Activated T-cell treated with anti-CD3 and anti-CD28 coated beads for 24 hours (primary cell): ENCODE measurements at places on chromosomes 6 and 20.

GRCh38 chr6:136166815-136167214 is 83.3 kb downstream of the MTFR2 start:
- no peak for DNase-seq

GRCh38 chr6:119037941-119038623 is 40.4 kb downstream of the FAM184A start:
- no peak for DNase-seq

DNA sequence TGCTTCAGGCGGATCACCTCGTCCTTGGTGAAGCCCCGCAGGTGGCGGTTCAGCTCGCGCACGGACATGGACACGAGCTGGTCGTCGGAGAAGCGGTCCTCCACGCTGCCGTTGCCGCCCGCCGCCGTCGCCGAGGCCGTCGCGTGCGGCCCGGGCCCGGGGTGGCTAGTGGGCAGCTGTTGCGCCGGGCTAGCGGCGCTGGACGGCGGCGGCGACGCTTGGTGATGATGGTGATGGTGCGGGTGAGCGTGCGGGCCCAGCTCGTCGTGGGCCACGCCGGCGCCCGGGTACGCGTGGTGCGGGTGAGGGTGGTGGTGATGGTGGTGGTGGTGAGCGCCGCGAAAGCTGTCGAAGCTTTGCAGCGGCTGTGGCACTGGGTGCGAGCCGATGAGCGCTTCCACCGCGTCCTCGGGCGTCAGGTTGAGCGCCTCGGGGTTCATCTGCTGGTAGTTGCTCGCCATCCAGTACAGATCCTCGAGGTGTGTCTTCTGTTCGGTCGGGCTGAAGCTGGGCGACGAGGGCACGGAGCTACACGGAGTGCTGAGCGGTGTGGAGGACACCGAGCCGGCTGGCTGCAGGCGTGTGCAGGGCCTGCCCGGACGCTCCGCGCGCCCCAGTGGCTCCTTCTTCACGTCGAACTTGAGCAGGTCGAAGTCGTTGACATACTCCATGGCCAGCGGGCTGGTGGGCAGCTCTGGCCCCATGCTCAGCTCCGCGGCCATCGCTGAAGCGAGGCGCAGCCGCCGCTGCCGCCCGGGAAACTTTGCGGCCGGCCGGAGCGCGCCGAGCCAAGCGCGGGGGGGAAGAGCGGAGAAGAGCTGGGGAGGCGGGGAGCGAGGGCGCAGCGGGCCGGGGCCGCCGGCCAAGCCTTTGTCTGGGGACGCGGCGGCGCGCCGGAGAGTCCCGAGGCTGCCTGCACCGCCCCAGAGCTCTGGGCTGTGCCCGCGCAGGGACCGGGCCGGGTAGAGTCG is 622 bp downstream of the MAFB start:
- DNase-seq = no peak

- DNase-seq = no peak
Measured at GRCh38 chr20:46176739-46177378, 58.7 kb downstream of the CD40 start.

DNA sequence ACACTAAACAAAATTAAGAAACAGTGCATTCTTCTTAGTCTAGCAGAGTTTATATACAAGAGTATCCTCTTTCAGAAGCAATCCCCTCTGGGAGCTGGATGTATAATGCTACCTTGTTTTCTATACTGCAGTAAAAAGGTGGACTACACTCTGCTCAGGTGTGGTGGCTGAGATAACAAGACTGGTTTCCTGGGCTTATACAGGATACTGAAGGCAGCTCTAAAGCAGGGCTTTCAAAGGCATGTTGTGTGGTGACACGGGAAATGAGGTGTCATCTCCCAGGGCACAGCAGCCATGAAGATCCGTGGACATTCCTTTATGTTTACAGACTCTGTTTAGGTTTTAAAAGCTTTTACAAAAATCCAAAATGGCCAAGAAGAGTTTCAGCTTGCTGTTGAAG is 136.7 kb downstream of the MAP3K4 start:
- no peak for DNase-seq

- DNase-seq = no peak
Measured at GRCh38 chr20:10555865-10556308, 117.9 kb downstream of the JAG1 start.

DNA sequence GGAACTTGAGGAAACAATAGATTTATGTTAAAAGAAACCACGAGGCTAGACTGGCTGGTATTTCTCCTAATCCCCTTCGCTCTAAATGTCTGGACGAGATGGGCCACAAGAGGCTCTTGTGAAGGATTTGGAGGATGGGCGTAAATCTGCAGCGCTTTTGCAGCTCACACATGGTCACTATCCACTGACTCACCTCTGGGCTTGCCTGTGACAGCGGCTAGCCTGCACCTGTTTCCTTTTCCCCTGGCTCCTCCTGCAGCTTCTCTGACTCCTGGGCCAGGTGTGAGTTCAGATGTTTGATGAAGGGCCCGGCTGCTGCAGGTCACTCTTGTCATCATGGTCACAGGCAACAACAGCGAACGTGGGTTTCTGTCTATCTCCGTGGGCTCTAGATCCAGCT is 629.4 kb downstream of the CBLN4 start:
- DNase-seq = no peak
